DMS79 treated with DMSO at 0.1 percent for 48 hours (cell line): ENCODE measurements at places on chromosomes 1 and 21.

- no peak for DNase-seq
Measured at GRCh38 chr1:18783705-18784481, 75.6 kb downstream of the TAS1R2 start.

DNA sequence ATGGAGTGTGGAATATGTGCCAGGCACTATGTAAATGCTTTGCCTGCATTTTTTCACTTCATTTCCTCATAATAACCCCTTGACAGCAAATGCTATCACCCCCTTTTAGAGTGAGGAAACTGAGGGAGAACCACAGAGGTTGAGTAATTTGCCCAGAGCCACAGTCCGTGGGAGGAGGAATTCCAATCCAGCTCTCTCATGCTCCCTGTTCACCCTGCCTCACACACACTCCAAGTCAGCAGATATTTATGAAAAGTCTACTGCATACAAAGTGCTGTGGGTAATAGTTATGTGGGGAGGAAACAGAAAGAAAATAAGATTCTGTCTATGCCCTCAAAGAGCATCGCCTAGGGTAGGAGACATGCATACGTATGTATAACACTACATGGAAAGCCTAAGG is 30.9 kb upstream of the RBM15 start:
- DNase-seq = no peak

DNA sequence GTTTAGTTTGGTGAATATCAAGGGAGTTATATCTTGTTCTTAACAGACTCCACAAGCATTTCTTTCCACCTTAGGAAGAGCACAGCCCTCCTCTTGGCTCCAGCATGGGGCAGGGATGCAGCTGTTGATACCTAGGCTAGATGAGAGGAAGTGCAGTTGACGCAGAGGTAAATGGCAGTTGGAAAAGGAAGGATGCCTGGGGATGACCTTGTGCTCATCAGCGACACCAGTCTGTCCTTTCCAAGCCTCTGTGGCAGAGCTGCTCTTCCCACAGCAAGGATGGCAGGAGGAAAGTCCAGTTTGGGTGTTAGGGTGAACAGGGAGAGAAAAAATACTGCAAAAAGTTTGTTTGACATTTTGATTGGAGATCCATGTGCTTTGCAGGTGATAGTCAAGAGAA is 6.2 kb downstream of the PROX1 start:
- no peak for DNase-seq

DNA sequence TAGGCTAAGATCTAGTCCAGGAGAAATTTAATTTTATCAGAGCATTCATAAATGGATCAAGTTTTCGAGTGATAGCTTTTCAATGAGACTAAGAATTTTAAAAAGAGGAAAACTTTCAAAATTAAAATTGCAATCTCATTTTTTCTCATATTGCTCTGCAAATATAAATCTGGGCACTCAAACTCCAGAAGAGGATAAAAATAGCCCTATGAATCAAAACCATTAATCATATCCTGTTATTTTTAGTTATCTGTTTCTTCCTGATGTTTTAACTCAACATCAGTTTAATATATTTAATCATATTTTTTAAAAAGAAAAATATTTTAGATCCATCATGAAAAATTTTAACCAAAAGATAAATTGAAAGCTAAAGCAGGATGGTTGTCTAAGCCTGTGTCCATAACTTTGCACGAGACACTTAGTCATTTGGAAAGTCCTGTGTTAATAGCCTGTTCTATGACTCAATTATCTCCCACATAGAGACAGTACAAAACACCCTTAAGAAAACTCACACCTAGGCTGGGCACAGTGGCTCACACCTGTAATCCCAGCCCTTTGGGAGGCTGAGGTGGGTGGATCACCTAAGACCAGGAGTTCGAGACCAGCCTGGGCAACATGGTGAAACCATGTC is 17.1 kb upstream of the PRRC2C start:
- no peak for DNase-seq

GRCh38 chr1:87902830-87903229 is 574.1 kb downstream of the LMO4 start:
- no peak for DNase-seq

DNA sequence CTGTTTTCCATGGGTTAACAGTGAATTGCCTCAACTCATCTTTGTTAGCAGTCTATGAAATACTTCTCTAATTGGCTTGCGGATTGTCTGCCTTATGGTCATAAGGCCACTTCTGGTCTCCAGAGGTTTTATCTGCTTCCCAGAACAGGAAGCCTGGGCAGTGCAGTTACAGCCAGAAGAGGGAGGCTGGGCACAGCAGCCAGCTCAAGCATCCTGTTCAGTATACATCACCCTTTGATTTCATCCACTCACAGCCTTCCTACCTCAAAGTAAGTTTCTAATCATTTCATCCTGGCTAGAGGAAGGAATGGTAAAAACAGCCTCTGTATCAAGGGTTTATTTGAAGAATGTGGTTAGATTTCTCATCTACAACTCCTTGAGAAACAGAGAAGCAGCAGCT is 311.5 kb upstream of the DEPDC1 start:
- no peak for DNase-seq

DNA sequence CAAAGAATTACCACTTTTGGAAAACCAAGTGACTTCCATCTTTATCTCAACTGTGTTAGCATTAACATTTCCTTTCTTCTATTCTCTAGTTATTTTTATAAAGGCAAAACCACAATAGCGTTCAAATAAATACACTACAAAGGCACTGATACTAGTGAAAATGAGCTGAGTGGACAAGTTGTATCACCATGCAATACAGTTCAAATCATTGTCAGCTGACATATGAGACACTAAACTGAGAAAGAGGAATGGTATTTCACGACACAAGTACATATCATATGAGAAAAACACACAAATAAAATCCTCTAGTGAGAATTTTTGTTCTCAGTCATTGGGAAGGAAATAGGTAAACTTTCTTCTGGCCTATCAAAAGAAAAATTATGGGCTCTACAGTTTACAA is 26.2 kb downstream of the ENAH start:
- DNase-seq = no peak

DNA sequence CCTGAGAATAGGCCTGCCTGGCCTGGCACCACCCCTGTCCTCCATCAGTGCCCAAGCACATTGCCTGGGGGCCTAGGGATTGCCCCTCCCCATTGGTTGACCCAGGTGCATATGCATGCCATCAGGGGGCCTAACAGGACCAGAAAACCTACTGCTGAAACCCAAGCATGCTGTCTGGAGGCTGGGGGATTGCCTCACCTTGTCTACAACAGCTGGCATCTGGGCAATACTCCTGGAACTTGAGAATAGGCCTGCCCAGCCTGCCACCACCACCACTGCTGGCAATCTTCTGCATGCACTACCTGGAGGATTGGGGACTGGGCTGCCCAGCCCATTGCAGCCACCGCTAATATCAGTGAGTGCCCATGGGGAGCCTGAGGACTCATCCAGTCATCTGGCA is 56.1 kb upstream of the BCL10 start:
- no peak for DNase-seq

DNA sequence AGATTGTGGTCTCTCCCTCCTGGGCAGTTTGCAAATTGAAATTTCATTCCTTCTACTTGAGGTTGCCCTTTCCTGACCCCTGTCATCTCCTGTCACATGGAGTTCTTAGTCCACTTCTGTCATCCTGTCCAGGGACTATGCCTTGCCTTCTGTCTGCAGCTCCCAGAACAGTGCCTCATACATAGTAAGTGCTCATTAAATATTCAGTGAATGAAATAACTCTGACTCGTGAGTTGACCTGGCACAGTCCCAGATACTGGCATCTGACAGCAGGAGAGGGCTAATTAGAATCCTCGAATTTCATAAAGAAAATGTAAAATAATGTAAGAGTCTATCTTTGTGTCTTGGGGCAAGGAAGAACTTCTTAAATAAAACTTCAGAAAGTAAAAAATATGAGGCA is 50.8 kb downstream of the CNIH3 start:
- DNase-seq = no peak

DNA sequence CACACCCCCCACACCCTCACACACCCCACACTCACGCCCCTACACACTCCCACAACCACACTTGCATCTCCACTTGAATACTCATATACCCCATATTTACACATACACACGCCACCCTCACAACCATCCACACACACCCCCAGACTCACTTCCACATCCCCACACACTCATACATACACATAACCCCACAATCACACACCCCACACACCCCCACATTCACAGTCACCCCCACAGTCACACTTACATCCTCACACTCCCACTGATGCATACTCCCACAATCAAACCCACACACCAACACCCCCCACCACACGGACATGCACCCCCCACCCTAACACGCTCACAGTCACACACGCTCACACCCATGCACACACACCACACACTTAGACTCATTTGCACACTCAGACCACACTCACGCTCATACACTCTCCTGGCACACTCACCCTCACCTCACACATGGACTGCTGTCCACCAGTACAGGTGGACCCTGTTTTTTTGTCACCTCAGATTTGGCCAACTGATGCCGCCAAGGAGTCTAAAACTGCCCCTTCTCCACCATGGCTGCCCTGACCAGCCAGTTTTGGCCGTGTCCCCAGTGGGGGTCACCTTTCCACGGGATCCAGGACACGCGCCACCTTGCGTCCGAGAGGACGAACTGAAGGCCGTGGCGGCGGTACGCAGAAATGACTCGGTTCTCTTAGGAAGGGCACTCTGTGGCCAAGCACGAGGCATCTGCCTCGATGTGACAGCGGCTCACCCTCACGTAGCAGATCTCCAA is 45.3 kb upstream of the EDN2 start:
- no peak for DNase-seq

- DNase-seq = no peak
Measured at GRCh38 chr1:150106341-150106740, 38.8 kb downstream of the VPS45 start.

DNA sequence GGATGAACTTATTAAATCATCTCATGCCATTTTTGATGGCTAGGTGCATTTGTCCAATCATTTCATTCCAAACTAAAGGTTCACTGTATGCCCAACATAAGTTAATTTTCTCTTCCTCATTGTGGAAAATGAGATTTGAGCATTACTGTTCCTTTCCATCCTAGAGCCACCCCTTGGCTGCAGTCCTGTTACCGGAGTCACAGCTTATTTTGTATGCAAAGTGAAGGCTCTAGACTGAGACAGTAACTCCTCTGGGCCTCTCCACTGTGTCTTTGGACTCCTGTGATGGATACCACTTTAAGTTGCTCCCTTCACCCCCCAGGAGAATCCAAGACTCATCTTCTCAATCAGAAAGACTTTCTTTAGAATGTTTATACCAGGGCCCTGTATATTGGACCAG is 59.7 kb downstream of the FGGY start:
- DNase-seq = no peak

DNA sequence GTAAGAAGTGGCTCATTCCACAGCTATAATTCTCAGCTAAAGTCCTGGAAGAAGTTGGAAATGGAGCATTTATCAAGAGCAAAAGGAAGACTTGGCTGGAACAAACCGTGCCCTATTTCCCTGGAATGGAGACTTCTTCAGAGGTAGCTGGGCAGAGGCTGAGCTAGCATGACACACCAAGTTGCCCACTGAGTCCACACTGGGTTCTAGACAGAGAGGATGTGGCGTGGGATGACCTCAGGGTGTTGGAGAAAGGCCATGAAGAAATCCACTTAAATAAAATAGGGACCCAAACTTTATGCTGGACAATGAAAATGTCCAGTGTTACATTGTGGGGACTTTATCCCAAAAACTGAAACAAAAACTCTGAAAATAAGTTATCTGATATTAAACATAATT is 116.2 kb downstream of the KCNJ6 start:
- DNase-seq = no peak

GRCh38 chr1:214565310-214565709 is 13.9 kb upstream of the PTPN14 start:
- DNase-seq = no peak

DNA sequence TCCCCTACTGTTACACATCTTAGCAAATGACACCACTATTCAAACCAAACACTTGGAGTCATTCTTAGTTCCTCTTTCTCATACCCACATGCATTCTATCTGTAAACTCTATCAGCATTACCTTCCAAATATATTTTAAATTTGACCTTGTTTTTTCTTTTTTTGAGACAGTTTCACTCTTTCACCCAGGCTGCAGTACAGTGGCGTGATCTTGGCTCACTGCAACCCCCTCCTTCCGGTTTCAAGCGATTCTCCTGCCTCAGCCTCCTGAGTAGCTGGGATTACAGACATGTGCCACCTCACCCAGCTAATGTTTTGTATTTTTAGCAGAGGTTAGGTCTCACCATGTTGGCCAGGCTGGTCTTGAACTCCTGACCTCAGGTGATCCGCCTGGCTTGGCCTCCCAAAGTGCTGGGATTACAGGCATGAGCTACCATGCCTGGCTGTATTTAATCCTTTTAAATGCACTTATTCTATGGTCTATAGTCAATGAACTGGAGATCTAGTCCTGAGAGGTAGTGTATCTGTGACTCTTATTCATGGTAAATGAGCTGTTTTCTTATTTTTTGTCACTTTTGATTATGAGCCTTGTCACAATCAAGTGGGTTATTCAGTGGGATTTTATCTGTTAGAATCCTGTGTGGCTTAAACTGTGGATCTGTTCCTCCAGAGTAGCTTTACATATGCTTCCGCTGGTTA is 73.1 kb downstream of the GATAD2B start:
- no peak for DNase-seq

GRCh38 chr21:42526379-42526727 is 12.7 kb downstream of the SLC37A1 start:
- no peak for DNase-seq

GRCh38 chr1:55466921-55467320 is 251.8 kb upstream of the USP24 start:
- no peak for DNase-seq

DNA sequence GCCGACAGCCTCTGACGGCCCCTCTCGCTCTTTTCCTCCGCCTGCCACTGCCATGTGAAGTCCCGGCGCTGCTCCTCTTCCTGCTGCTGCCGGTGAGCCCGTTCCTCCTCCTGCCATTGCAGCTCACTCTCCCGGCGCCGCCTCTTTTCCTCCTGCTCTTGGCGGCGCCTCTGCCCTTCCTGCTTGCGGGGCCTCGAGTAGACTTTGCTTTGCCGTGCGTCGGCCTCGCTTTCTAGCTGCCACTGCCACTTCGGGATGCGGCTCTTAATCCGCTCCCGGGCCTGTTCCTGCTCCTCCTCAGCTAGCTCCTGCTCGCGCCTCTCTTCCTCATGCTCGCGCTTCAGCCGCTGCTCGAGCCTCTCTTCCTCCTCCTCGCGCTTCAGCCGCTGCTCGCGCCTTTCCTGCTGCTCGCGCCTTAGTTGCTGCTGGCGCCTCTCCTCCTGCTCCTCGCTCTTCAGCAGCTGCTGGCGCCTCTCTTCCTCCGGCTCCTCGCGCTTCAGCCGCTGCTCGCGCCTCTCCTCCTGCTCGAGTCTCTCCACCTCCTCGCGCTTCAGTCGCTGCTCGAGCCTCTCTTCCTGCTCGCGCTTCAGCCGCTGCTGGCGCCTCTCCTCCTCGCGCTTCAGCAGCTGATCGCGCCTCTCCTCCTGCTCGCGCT is 4.3 kb downstream of the TCHH start:
- peak; percentile 66 for DNase-seq

- no peak for DNase-seq
Measured at GRCh38 chr1:11648039-11648438, 6.2 kb downstream of the FBXO2 start.
